ENCODE measurements at places on chromosomes 4 and X. TPM values are rescaled to one million over a fixed set of nuclear protein-coding genes. Genes with fewer than 3 reads are reported as not detected.

The ETDA gene
- not detected for total RNA-seq

- peak; percentile 76 for DNase-seq
These were observed 15.0 kb upstream of the ELF4 start for GRCh38 chrX:130125091-130125874.

DNA sequence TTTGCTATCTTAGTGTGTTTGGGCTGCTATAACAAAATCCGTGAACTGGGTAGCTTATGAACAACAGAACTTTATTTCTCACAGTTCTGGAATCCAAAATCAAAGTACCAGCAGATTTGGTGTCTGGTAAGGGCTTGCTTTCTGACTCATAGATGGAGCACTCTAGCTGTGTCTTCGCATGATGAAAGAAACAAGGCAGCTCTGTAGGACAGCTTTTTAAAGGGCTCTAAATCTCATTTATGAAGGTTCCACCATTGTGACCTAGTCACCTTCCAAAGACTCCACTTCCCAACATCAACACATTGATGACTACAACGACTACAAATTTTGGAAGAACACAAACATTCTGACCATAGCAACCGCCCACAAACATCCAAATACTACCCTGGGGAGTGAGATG, 158.6 kb upstream of the LCORL start:
- no peak for DNase-seq

The MID2 gene
- total RNA-seq, result not detected

The DGKK gene
- not detected for total RNA-seq

DNA sequence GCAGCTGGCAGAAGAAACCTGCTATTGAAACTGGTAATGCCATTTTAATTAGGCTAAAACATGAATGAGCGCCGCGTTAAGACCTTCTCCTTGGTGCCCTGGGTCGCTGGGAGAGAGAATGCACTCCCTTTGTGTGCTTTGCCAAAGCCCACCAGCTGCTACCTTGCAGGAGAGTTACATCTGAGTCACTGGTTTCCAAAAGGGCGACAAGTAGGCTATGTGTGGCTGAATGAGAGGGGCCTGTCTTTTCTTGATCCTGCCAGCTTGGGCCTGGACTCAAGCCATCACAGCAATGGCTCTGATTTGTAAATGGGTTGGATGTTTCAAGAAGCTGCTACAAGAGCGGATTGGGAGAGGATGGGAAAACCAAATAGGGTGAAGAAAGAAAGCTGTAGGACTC, 81.5 kb downstream of the NHS start:
- peak; percentile 27 for DNase-seq

- DNase-seq, result no peak
These were observed 147.7 kb downstream of the SHROOM3 start for GRCh38 chr4:76582817-76583087.

The NHS gene
- not detected for total RNA-seq

The FAM53A gene
- 24.1 TPM for total RNA-seq

The GPR173 gene
- total RNA-seq, result not detected

DNA sequence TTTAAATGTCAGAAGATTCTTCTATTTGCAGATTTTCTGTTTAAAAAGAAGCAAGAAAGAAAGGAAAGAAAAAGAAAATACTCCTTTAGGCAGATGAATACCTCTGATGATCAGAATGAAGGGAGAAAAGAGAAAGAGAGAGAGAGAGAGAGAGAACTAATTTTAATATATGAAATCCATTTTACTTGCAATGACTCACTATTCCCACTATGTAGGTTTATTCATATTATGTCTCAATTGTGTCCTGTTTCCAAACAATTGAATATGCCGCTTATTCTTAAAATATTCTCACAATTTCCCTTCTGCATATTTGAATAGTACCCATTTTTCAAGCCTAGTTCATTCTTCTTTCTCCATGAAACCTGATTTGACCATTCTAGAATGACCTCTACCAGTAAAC, 11.7 kb downstream of the MEPE start:
- no peak for DNase-seq
